ENCODE measurements at places on chromosomes 7 and 10.

DNA sequence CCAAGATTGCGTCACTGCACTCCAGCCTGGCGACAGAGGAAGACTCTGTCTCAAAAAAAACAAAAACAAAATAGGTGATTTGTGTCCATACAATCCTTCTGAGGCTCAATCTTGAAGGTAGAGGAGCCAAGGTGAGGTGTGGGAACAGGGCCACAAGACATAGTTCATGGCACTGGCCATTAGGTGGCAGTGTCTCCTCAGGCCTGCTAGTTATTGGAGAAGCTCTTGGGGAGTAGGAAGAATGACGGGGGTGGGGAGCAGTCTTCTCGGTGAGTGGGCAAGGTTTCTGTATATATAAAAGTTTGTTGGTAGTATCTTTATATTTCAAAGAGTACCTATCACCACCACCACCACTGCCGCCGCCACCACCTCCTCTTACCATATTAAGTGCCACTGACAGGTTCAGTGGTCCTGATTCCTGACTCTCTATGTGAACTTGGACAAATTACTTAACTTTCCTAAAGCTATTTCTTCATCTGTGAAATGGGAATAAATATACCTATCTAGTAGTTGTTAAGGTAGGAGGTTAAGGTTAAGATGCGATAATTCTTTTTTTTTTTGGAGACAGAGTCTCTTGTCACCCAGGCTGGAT lies 24.0 kb downstream of the CCSER2 start:
- no peak for DNase-seq

- DNase-seq: no peak
These were observed 9.5 kb downstream of the ABCB1 start for GRCh38 chr7:87591211-87591610.

- no peak for DNase-seq
These were observed 702.9 kb upstream of the GRM3 start for GRCh38 chr7:85940798-85941197.

DNA sequence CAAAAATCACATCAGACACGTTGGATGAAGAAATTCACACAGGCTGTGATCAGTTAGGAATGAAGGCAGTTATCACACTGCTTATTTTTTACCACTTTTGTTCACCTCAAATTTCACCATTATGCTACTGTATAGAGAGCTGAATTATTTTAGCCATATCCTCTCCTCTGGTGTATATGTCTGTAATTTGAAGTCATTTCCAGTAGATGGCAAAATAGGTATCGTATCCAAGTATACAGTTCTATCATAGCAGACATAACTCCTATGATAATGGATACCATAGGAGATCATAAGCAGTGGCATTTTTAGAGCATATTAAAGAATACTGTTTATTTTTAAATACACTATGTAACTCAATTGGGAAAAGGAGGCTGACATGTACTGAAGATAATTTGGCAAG lies 909.7 kb downstream of the DNAJB9 start:
- peak; percentile 1 for DNase-seq

DNA sequence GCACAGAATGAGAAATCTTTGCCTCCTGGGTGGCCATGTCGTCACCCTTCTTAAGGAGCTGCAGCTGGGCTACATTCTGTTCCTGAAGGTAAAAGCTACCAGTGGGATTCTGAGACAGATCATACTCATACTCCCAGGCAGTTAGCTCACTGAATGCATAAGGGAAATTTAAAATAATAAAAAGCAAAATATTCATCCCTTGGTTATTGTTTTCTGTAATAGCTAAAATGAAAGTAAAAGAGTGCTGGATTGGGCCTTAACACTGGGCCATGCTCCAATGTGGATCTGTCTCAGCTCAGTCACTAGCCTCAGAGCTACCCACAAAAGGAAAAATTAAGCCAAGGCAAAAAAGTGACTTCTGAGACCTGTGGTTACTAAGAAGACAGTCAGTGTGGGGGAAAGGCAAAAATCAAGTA lies 8.9 kb upstream of the DYNC2I1 start:
- no peak for DNase-seq

- DNase-seq: no peak
These were observed 34.4 kb downstream of the GHRHR start for GRCh38 chr7:30998180-30998579.

GRCh38 chr10:15419279-15419874 lies 48.3 kb upstream of the FAM171A1 start:
- no peak for DNase-seq

DNA sequence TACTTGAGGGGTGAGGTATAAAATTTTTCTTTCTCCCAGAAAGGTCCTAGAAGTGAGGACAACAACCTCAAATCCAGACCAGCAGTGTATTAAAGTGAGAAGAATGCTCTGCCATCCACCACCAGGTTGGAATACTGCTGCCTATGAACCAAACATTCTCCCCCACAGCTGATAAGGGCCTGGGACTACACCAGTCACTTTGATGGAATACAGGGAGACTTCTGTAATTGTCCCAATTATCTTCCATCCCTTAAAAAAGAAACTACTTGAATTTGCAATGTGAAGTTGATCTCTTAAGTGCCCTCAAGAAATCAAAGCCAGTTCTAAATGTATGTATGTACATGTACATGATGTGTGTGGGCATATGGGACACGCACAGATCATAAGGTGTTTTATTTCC lies 3.0 kb downstream of the TBX20 start:
- DNase-seq: no peak

DNA sequence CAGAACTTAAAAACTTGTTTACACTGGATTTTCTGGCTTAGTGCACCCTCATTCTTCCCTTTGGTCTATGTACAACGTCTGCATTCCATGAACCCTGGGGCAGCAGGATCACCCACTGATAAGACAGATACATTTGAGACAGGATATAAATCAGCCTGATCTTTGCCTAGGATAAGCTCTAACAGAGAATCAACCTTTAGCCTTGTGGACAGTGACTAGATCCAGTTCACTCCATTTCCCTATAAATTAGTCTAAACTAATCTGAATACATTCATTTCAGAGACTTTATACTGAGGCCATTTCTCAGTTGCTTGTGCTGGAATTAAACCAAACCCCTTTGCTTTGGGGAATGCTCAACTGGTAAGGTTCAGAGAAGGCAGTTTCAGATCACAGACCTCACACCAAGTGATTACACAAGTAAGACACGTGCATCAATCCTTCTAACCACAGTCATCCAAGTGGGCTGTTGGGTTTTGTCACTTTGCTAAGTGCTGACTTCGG lies 639.8 kb upstream of the FZD8 start:
- no peak for DNase-seq

DNA sequence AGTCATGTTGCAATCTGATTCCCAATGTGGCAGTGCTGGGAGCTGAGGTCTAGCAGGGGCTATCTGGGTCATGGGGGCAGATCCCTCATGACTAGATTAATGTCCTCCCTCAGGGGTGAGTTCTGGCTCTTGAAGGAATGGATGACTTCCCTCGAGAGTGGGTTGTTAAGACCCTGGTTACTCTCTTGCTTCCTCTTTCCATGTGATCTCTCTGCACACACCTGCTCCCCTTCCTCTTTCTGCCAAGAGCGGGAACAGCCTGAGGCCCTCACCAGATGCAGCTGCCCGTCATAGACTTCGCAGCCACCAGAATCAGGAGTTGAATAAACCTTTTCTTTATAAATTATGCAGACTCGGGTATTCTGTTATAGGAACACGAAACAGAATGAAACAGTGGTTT lies 37.8 kb downstream of the SFMBT2 start:
- no peak for DNase-seq

DNA sequence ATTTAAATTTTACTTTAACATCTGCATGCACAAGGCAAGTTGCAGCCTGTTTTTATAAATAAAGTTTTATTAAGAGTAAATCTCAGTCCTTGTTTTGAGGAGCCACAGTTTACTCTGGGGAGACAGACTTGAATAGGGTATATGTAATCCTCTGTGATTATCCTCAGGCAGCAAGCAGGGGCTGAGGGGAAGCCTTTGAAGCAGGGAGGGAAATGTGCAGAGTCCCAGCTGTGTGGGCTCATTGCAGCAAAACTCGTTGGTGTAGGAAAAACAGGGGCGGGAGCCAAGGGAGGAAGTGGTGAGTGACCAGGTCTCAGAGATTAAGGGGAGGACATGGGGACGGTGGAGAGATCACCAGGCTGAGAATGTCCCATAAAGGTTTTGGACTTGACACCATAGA lies 34.3 kb upstream of the SMC3 start:
- no peak for DNase-seq

- no peak for DNase-seq
These were observed 108.9 kb upstream of the GATA3 start for GRCh38 chr10:7945469-7946187.

GRCh38 chr10:116968331-116968730 lies 36.7 kb downstream of the SHTN1 start:
- DNase-seq: no peak

- no peak for DNase-seq
These were observed at the start of gene COBL for GRCh38 chr7:51316666-51317581. Gene COBL (minus strand): TSS chr7:51316809. CDS start chr7:51316633, 176 bp downstream.
